GM19239 (cell line): ENCODE measurements at places on chromosomes 2 and 18.

- DNase-seq: no peak
Observed at GRCh38 chr2:160268151-160268781, 68.2 kb upstream of the ITGB6 start.

GRCh38 chr2:38602136-38602731, 494 bp downstream of the HNRNPLL start:
- no peak for DNase-seq

DNA sequence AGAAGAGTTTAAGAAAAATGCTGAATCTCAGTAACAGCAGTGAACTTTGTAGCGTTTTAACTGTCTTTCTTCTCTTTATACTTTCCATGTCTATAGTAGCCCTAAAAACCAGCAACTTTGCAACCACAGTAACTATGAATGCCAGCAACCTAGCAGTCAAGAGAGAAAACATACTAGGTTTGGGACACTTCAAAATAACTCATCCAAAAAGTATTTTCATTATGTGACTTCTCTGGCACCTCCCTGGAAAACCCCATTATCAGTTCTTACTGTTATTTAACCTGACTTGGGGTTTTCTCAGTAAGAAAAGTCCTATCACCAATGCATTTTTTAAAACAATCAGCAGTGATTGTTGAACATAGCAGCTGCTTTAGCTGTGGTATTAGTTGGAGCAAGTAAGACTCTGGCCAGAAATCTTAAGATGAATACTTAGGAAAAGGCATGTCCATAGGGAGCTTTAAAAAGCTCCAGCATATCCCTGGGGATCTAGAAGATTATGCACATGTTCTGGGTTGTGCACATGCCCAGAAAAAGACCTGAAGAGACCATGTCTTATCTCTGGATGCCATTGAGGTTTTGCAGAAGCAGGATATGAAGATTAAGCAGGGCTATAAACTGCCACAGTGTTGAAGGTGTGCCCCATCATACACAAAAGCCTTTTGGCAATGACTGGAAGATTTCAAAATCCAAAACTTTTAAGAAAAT, 411.3 kb downstream of the CMPK2 start:
- no peak for DNase-seq

- no peak for DNase-seq
Observed at GRCh38 chr2:196336715-196337114, 165.3 kb upstream of the STK17B start.

DNA sequence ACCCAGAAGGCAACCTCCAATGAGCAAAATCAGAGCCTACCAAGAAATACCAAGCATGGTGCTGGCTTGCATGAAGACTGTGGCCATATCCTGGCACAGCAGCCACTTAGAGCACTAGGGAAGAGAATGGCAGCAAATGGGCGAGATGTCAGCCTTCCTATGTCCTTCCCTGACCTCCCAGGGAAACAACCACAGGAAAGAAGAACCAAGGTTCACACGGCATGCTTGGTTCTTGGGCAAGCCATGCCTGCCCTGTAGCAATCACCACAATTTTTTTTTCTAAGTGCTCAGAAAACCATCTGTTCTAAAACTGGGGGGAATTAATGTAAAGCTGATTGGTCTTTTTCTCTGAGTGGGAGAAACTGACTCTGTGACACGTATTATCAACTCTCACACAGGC, 27.8 kb downstream of the GALNT14 start:
- no peak for DNase-seq

- DNase-seq: no peak
Observed at GRCh38 chr2:181111059-181111458, 130.7 kb downstream of the UBE2E3 start.

GRCh38 chr2:173213181-173213580, 137.5 kb downstream of the MAP3K20 start:
- no peak for DNase-seq

- no peak for DNase-seq
Observed at GRCh38 chr2:102056079-102056581, 64.4 kb downstream of the IL1R2 start.
